ENCODE measurements at places on chromosomes 2 and 18. TPM values are rescaled to one million over a fixed set of nuclear protein-coding genes. Genes with fewer than 3 reads are reported as not detected.

Gene PARD3B
- total RNA-seq: 34.5 TPM

- no peak for DNase-seq
Measured at GRCh38 chr2:75751360-75751759, 40.6 kb upstream of the GCFC2 start.

DNA sequence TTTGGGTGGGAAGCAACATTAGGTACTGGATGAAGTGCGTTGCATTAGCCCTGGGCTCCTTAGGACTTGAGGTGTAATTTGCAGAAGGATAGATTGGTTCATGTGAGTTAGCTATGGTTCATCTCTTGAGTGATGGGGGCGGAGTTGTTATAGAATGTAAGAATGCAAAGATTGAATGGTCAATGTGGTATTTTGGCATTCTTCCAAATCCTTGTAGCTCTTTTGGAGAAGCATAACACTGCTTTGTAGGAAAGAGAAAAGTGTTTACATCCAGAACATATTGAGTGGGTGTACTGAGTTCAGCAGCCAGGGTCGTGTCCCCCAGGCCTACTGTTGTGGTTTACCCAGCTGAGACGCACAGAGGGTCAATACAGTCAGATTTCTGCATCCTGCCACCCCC is 173.5 kb downstream of the FMNL2 start:
- DNase-seq: no peak

Gene RAB6C
- total RNA-seq: not detected

Gene ADRA2B
- total RNA-seq: 3.5 TPM

DNA sequence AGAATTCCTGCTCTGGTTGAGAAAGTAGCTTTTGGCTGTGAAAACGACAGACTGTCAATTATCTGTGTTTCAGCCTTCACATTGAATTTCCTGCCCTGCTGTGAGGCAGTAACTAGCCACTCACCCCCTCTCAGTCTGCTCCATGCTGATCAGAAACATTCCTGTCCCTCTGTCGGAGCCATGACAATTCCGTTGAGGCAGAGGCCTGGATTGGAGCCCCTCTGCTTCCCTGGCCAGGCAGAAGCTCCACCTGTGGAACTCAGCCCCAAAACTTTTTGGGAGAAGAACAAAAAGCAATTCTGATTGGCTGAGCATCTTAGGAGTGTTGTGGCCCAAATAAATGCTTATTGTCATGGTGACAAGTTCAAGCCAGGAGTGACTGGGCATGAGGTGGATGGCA is 60.0 kb downstream of the APOB start:
- no peak for DNase-seq

GRCh38 chr2:191489177-191489576 is 188.8 kb upstream of the NABP1 start:
- no peak for DNase-seq

Gene MEP1B
- total RNA-seq: not detected

GRCh38 chr2:4973973-4974372 is 718.2 kb upstream of the SOX11 start:
- DNase-seq: no peak

- DNase-seq: no peak
Measured at GRCh38 chr18:35117372-35117771, 76.2 kb downstream of the MAPRE2 start.

- no peak for DNase-seq
Measured at GRCh38 chr2:69292256-69292655, 94.8 kb downstream of the GFPT1 start.

- DNase-seq: no peak
Measured at GRCh38 chr18:50356036-50356945, 18.6 kb upstream of the SKA1 start.

GRCh38 chr2:120761164-120761861 is 25.6 kb downstream of the GLI2 start:
- no peak for DNase-seq

Gene MITD1
- 25.9 TPM for total RNA-seq

DNA sequence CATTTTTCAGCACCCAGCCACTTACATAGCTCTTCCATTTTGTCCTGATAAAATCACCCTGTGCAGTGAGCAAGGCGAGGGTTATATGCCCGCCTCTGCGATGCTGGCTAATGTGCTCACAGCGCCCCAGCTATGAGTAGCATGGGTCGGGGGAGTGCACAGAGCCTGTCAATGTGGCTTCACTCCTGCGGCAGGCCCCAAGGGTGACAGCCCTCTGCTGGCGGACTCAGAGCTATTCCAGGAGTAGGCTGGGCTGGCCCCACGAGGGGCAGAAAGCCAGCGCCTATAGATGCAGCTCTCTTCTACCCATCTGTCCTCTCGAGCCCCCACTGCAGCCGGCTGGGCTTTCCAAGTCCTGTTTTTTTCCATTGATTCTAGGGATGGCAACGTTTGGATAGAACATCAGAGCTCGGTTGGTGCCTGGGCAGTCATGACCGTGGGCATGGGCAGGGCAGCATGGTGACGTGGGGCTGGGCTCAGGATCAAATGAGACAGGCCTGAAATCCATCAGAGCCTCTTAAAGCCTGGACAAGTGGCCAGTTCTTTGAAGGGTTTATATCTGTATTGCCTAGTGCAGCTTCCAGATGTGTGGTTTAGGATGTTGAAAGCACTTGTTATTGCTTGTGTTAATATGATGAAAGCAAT is 134.7 kb downstream of the MCFD2 start:
- DNase-seq: no peak

Gene DYSF
- total RNA-seq: 13.0 TPM

Gene NGEF
- total RNA-seq: 0.81 TPM

GRCh38 chr18:34977838-34978532 is 63.2 kb upstream of the MAPRE2 start:
- peak; percentile 13 for DNase-seq

DNA sequence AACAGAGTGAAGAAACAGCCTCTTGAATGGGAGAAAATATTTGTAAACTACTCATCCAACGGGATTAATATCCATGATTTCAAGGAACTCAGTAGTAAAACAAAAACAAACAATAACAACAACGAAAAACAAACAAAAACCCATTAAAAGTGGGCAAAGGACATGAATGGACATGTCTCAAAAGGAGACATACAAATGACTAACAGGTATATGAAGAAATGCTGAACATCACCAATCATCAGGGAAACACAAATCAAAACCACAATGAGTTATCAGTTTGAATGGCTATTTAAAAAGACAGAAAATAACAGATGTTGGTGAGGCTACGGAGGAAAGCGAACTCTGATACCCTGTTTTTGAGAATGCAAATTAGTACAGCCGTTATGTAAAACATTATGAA is 224.8 kb upstream of the NRXN1 start:
- no peak for DNase-seq

DNA sequence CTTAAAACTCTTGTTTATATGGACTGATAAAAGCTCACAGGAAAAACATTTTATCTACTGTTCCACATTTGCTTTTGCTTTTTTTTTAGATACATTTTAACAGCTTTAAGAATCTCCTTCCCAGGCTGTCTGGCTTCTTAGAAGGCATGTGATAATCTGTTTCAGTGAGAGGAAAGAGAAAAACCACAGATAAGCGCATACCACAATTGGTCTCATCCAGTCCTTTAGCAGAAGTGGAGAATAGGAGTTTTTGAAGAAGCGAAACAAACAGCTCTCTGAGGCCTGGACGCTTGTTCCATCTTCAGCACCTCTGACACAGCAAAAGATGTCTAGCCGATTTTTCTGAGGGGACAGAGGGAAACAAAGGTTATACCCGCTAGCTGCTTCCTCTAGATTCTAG is 37.6 kb downstream of the RMC1 start:
- no peak for DNase-seq

GRCh38 chr2:193837111-193837738 is 1642.5 kb upstream of the TMEFF2 start:
- DNase-seq: no peak

Gene ADAM23
- 4.5 TPM for total RNA-seq

GRCh38 chr18:28359176-28359575 is 182.2 kb upstream of the CDH2 start:
- DNase-seq: no peak

DNA sequence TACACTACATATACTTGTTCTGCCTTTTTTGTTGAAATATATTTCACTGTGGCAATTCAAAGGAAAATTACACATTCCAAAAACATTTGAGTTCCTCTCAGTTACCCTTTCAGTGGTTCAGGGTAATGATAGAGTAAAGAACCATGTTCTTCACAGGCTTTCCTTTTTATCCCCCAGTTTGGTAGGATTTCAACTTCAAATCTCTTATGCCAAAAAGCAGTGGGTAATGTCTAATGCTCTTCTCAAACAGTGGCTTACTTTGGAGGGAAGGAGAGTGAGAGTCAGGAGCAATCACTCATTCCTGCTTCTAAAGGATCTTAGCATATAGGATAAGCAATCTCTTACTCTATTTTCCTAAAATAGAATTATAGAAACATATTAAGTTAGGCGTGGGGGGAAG is 290.6 kb downstream of the ZEB2 start:
- DNase-seq: no peak

GRCh38 chr2:63000801-63001200 is 49.8 kb upstream of the OTX1 start:
- DNase-seq: no peak

Gene CYRIA
- 5.6 TPM for total RNA-seq

DNA sequence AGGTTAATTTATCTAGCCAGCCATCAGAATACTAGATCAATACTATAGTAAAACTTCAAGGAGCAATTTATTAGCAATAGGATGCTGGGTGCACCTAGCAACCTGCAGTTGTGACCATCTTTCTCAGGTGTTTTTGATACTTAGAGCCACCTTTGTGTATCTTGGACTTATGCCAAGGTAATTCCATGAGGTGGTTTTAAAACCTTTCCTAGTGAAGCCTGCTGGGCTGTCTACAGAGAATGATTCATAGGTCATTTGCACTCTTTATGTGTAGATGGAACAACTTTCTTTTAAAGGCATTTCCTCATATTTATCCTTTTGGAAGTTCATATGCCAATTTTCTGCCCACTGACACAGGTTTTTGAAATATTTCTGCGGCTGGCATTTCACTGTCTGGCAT is 1030.1 kb upstream of the POU3F3 start:
- no peak for DNase-seq

GRCh38 chr2:164102366-164102765 is 366.6 kb upstream of the FIGN start:
- DNase-seq: no peak

DNA sequence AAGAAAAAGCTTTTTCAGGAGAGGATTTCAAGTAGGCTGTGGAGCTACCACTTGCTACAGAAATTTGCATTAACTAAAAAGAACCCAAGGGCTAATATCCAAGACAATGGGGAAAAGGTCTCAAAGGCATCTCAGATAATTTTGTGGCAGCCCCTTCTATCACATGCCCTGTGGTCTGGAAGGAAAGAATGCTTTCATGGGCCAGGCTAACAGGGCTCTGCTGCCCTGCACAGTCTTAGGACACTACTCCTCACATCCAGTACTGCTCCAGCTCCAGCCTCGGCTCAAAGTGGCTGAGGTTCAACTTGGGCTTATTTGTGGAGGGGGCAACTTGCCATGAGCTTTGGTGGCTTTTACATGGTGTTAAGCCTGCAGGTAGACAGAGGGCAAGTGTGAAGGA is 1150.3 kb downstream of the CNTNAP5 start:
- no peak for DNase-seq

GRCh38 chr2:64998658-64999061 is 9.5 kb downstream of the SLC1A4 start:
- no peak for DNase-seq

GRCh38 chr2:20931346-20931745 is 108.4 kb upstream of the LDAH start:
- no peak for DNase-seq

Gene ID2
- 486 TPM for total RNA-seq

GRCh38 chr2:124888431-124888830 is 863.3 kb downstream of the CNTNAP5 start:
- no peak for DNase-seq

- DNase-seq: no peak
Measured at GRCh38 chr18:50094221-50094773, 100.7 kb downstream of the MYO5B start.

Gene CIB4
- total RNA-seq: not detected

DNA sequence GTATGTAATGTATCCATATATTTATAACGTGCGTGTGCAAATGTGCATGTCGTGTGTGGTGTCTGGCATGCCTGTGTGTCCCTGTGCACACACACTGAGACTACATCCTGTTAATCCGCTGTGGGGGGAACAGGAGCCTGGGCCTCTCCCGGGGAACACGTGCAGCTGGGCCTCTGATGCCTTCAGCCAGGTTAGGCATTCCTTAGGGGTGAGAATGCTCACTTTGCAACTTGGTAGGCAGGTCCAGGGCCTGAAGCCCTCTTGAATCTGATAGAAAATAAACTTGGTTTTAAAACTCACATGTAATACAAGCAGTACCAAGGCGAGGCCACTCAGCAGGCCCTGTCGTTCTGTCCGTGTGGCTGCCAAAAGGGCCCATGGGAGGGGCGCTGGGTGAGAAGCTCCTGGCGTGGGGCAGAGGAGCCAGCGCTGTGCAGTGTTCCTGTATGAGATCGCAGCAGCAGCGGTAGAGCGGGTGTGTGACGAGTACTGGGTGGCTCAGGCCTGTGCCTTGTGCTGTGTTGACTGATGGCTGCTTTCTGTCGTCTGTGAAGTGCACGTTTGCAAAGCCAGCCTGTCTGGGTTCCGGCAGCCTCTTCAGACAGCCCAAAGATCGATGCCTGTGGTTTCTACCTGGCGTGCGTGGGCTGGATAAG is 16.2 kb downstream of the SALL3 start:
- DNase-seq: no peak

DNA sequence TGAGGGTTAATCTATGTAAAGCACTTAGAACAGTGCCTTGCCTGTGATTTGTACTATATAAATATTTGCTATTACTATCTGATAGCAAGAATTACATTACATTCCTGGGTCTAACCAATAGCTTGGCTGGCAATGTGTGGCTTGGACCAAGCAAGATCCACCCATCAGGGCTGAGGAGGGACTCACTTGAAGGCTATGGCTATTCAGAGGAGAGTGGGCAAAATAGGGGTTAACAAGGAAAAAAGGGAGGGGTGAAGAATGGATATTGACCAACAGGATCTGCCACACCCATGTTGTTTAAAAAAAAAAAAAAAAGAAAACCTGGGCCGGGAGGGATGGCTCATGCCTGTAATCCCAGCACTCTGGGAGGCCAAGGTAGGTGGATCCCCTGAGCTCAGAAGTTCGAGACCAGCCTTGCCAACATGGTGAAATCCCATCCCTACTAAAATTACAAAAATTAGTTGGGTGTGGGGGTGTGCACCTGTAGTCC is 20.0 kb upstream of the TMBIM1 start:
- no peak for DNase-seq

- DNase-seq: no peak
Measured at GRCh38 chr2:239377591-239377990, 23.2 kb downstream of the HDAC4 start.

Gene SERPINB11
- not detected for total RNA-seq

Gene PRSS56
- not detected for total RNA-seq

DNA sequence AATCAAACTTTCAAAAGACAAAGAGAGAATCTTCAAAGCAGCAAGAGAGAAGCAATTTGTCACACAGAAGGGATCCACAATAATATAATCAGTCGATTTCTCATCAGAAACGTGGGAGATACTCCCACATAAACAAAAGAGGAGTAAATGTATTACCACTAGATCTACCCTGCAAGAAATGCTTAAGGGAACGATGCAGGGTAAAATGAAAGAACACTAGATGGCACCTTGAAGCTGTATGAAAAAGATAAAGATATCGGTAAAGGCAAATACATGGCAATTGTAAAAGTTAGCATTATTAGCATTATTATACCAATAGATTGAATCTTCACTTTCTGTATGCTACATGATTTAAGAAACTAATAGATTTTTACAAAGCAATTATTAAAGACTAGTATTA is 677.0 kb downstream of the SUCLG1 start:
- no peak for DNase-seq
